Naive thymus-derived CD8-positive, alpha-beta T cell (primary cell): ENCODE measurements at places on chromosomes 12 and 14. TPM values are rescaled to one million over a fixed set of nuclear protein-coding genes. Genes with fewer than 3 reads are reported as not detected.

TIGAR gene
- polyA plus RNA-seq, result 4.2 TPM

DNA sequence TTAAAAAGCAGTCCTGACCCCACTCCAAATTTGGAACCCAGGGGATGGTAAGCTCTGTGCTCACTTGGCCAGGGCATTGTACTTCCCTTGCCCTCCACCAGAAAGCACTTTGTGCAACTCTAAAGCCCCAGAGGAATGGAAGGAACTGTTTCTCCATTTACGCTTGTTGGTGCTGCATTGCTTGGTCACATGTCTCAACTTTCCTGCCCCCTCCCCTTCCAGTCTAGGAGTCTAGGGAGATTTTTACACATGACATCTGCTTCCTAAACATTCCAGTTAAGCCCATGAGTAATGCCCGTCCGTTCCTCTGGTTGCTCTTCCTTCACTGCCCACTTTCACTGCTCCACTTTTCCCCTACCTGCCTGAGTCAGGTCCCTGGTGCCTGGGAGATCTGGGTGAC lies 92.6 kb upstream of the MAP1LC3B2 start:
- no peak for DNase-seq

GRCh38 chr14:53956427-53957201 lies at the start of gene BMP4:
Gene BMP4, minus strand, starts transcription at chr14:53956825. Its CDS starts 4,603 bp downstream, at chr14:53952222.
- no peak for DNase-seq

DNA sequence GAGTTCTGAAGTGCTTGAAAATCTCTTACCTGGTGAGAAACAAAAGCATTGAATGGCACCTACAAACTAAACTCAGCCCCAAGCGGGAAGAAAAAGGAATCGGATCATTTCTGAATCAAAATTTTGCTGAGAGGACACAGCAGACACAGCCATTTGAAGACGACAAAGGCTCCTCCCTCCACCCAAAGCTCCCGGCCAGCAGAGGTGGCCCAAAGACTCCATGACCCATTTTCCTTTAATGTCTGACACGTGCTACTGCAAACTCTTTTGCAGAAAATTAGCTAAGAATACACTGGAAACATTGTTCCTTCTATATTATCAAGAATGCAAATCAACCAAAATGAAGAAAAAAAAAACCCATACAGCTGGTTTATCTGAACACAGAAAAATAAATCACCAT lies 85.9 kb upstream of the FOXN3 start:
- no peak for DNase-seq

DNA sequence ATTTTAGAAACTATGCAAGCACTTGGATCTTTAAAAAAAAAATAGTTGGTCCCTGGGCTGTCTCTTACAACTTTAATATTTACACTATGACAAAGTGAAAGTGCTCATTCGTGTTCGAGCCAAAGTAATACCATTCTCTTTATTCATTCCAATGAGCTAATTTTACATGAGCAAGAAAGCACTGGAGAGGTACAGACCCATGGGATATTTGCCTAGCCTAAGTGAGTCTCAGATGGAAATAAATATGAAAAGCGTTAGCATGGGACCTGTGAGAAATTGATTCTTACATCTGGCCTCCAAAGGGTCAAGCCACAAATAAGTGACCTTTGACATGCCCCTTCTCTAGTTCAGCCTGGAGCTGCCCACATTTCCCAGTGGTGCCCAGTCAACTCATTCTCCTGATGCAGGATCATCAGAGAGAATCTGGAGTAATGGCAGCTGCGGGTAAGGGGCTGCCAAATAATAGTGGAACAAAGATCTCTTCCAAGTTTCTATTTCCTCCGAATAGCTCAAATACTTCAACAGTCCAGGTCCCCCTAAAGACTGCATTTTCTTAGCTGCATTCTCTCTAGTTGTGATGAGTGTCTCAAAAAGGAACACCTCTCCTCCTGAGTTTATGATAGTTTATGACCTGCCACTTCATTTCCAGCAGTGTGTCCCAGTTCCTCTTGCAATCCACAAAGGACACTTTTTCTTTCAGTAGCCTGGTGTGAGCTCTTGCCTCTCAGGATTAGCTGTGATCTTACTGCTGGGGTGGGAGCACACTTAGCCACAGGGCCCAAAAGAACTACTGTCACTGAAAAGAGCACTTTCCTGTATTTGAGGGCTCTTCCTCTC lies 208.2 kb downstream of the DAD1 start:
- no peak for DNase-seq

- DNase-seq, result no peak
These were observed 95.8 kb upstream of the SLC35F4 start for GRCh38 chr14:57961786-57962060.

GUCY2C gene
- not detected for polyA plus RNA-seq

KRT72 gene
- 0.46 TPM for polyA plus RNA-seq

GRCh38 chr14:54815515-54815914 lies 87.1 kb downstream of the GCH1 start:
- DNase-seq, result no peak

DNA sequence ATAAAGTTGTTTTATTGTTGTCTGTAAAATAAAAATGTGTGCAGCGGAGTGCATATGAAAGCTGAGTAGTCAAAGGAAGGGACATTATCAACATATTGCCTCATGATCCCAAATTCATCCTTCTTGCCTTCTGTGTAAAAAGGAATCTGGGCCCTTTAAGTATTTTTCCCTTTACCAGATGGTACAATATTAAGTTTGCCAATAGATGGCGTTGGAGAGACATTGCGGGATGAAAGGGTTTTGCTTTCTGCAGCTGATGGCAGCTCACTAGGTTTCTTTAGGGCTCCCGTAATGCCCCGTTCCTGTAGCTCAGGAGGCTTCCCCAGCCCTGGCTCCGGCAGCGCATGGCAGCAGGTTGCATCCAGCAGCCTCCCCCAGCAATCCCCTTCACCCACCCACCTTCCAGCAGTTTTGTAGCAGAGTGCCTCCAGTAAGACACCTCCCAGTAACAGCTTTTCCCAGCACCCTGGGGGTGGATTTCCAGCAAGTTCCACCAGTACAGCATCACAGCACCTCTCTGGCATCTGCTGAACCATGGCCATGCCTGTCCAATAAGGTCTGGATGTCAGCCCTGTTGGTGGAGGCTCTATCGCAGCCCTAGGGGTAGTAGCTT lies 354.4 kb downstream of the MED13L start:
- DNase-seq, result no peak

RIPK3 gene
- polyA plus RNA-seq, result 5.6 TPM

RFLNA gene
- not detected for polyA plus RNA-seq

DBX2 gene
- not detected for polyA plus RNA-seq

GRCh38 chr12:49030714-49031572 lies 12.4 kb upstream of the PRKAG1 start:
- no peak for DNase-seq

HAL gene
- polyA plus RNA-seq, result not detected

GRCh38 chr12:78666584-78666983 lies 198.0 kb upstream of the SYT1 start:
- DNase-seq, result no peak

- no peak for DNase-seq
These were observed 382.5 kb upstream of the ATP2B1 start for GRCh38 chr12:90090929-90091651.

STAC3 gene
- not detected for polyA plus RNA-seq

GRCh38 chr12:68853396-68854077 lies 45.6 kb downstream of the MDM2 start:
- no peak for DNase-seq

DNA sequence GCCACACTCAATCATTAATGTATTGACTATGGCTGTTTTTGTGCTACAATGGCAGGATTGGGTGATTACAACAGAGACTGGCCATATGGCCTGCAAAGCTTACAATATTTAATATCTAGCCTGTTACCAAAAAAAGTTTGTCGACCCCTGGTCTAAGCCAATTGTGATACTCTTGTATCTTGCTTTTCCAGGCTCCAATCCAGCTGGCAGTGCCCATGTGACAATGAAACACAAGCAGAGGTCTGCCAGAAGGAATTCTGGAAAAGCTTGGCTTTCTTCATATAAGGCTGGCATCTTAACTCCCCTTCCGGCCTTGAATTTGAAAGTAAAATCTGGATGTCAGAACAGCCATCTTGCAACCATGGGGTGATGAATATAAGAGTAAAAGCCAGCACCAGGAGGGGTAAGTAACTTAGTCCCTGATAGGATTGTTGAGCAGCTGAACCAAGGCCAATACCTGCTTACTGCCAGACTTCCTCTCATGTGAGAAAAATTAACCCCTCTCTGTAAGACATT lies 458.7 kb downstream of the TMTC2 start:
- no peak for DNase-seq

GRCh38 chr12:120982659-120983058 lies 4.3 kb downstream of the HNF1A start:
- DNase-seq, result no peak

CAMKK2 gene
- 14.0 TPM for polyA plus RNA-seq

- DNase-seq, result no peak
These were observed 78.7 kb downstream of the FUT8 start for GRCh38 chr14:65491274-65491673.

DNA sequence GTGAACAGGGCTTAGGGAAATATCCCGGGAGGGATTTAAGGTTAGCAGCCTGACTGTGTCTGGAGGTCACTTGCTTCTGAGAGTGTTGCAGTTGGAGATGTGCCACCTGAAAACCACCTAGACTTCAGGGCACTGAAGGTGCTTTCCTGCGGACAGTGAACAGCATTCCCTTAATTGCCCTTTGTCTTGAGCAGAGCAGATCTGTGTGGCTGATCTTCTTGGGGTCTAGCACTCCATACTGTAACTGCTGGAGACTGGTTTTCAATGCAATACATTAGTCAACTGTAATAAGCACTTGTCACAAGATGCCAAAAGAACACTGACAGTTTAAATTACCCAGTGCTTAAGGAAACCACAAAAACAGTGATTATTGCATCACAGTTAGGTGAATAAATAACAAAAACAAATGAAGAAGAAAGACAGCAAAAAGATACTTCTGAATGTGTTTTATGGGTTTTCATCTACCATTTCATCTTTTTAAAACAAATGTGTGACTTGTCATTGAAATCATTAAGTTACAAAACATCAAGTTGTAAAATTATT lies 111.8 kb downstream of the PRIMA1 start:
- no peak for DNase-seq

GRCh38 chr14:89675590-89675989 lies 258.6 kb upstream of the FOXN3 start:
- DNase-seq, result no peak

ARHGAP9 gene
- 240 TPM for polyA plus RNA-seq

DNA sequence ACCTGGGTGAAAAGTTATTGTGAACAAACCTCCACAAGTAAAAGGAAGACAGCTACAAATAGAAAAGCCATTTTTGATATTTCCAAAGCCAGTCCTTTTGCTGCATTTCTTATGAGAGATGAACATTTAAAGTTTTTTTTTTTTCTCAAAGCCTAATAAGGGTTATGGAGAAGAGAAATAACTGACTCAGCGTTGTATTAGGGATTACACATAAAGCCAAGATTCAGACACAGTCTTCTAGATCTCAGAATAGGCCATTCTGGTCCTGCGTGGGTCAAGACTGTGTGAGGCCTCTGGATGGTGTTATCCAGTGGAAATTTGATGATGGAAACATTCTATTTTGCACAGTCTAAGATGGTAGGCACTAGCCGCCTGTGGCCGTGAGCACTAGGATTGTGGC lies 459.8 kb downstream of the EGLN3 start:
- no peak for DNase-seq

- no peak for DNase-seq
These were observed 3.7 kb upstream of the NOS1 start for GRCh38 chr12:117365049-117365616.

GRCh38 chr14:64724578-64724930 lies 20.3 kb downstream of the PLEKHG3 start:
- no peak for DNase-seq

DNA sequence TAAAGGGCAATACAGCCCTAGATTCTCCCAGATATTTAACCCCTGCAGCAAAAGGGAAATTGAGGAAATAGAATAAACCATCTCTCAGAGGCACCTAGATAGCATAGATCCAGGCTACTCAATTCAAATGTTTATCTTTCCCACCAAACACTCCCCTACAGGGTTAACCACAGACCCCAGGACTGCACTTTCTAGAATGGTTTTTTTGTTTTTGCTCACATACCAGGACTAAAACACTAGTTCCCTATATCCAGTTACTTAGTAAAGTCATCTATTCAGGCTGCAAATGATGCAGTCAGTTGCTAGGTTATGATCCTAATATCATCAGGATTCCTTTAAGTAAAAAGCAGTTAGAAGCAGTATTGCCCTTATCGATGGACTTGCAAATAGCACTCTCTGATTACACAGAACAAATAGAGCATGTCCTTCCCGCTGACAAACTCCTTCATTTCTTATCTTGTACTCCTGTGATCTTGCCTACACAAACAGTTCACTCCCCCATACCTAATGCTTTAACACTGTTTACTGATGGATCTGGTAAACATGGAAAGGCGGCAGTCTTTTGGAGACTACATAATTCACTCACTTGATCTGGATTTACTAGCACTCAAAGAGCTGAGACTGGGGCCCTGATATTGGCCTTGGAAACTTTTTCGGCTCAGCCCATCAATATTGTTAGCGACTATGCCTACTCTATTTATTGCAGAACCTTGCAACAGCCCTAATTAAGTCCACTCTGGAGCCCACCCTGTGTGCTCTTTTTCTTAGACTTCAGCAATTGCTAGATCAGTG lies 257.2 kb upstream of the DIO2 start:
- DNase-seq, result no peak

PIK3C2G gene
- polyA plus RNA-seq, result not detected

GRCh38 chr12:52144512-52145227 lies 47.1 kb downstream of the KRT80 start:
- DNase-seq, result peak; percentile 61
